ENCODE measurements at places on chromosomes 3 and 15.

GRCh38 chr3:193585530-193585929 is 7.5 kb upstream of the OPA1 start:
- no peak for DNase-seq

GRCh38 chr3:98814817-98815420 is 51.8 kb downstream of the ST3GAL6 start:
- DNase-seq, result no peak

- no peak for DNase-seq
Observed at GRCh38 chr3:168467115-168467714, 371.5 kb upstream of the GOLIM4 start.

DNA sequence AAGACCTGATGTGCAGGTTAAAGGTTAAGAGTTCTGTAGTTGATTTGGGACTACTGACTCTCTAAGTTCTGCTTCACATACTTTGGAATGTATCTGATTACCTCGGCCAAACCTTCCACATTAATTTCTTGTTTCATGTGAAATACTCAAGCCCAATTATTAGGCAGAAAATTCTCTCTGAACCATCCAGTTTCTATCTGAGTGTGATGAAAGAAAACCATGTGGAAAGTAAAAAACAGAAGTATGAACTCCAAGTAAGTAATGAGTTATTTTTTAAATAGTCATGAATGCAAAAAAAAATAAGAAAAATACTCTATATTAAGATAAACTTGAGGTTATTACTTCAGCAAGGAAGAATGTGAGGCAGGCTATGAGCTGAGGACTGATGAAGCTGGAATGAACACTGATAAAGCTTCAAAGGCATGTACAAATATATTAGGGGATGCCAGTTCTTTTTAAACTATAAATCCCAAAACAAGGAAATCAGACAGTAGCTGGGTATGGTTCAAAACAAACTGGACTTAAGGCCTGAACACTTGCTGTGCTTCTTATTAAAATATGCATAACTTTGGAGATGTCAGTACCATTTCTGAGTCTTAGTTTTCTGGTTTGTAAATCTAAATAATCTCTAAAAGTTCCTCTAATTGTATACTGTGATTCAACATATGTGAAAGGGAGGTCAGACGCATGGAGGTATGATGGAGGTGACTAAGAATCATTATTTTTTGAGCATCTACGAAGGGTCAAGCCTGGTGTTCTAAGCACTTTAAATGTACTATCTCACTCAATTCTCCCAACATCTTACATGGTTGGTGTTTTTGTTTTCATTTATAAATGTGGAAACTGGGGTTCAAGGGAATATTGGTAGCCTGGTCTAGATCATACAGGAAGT is 59.6 kb downstream of the COL6A6 start:
- DNase-seq, result no peak

GRCh38 chr15:101246391-101246790 is 5.5 kb downstream of the CHSY1 start:
- no peak for DNase-seq
